ENCODE measurements at places on chromosomes 1 and 21.

DNA sequence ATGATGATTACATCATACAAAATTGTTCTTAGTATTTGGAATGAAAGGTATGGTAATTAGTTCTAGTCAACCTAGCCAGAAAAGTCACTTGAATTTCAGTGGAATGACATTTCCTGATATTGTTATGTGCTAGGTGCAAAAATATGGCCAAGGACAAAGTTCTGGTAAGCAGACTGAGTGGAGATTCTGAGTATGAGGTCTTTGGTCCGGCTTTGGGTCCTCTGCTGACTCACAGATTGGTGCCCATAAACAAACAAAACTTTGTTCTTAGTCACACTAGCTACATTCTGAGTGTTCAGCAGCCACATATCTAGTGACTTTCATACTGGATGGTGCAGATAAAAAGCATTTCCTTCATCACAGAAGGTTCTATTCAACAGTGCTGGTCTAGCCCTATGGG lies 206.1 kb downstream of the ZNF648 start:
- no peak for DNase-seq

DNA sequence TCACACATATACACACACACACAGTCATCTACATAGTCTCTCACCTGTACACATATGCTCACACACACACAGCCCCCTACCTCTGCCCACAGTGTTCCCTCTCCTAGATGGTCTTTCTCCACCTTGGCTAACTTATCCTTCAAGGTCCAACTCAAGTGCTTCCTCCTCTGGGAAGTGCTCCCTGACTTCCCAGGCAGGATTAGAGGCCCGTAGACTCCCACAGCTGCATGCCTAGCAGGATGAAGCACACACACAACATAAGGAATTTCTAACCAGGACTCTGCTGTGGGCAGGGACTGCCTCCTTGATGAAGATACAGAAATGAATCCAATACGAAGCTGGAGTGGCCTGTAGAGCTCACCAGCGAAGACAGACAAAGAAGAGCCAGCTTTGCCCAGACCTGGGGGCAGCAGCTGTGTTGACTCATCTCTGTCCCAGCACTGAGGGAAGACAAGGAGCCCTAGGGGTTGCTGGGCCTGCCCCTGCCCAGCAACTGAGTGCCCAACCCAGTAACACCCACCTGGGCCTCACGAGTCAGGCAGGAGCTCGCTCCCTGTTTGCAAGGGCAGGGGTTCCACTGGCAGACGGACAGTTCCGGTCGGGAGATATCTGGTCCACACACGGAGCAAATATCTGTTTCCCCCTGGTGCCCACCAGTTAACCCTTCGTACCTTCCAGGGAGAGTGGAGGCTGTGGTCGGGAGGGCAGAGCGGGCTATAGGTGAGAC lies 100.8 kb downstream of the DMRTB1 start:
- no peak for DNase-seq

DNA sequence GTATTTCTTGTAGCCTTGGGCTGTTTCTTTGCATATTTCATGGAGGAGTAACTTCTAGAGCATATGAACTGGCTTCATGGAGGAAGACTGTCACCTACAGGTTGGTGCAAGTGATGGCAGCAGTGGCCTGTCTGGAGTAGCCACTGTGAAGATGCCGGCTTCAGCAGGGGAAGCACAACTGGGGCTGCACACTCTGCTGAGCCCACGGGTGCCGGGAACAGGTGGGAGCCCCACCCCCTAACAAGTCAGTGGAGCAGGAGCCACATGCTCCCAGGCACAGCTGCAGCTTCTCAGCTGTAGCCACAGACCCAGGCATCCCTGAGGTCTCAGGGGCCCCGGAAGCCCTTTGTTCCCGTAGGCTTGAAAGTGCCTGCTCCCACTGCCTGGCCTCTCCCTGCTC lies 43.2 kb upstream of the C1orf185 start:
- DNase-seq, result peak; percentile 53

DNA sequence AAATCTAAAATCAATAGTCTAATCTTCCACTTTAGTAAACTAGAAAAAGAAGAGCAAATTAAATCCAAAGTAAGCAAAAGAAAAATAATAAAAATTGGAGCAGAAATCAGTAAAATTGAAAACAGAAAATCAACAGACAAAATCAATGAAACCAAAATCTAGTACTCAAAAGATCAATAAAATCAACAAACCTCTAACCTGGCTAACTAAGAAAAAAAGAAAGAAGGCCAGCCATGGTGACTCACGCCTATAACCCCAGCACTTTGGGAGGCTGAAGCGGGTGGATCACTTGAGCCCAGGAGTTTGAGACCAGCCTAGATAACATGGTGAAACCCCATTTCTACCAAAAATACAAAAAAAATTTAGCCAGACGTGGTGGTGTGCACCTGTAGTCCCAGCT lies 22.8 kb downstream of the PDIK1L start:
- no peak for DNase-seq

- DNase-seq, result no peak
Measured at GRCh38 chr21:19508844-19509243, 1105.3 kb upstream of the TMPRSS15 start.

- DNase-seq, result no peak
Measured at GRCh38 chr1:53657891-53658396, 81.0 kb downstream of the GLIS1 start.

DNA sequence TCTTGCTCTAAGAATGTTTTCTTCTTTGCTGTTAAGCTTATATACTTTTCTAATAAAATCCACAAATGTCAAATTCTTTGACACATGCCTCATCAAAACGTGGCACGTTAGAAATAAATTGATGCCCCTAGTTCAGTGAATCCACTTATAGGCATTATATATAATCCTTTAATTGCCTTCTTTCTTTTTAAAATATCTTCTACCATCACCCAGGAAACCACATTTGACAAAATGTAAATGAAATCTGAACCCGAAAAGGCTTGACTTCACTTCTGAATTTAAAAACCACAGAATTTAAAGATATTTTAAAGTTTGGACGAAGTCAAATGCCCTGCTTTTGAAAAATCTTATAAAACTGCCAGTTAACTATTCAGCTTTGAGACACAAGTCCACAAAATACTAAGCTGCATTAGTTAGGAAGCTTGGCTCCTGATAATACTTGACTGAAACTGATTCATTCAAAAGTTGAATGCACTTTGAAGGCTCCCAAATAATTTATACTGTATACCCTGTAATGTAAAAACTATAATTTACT lies 22.4 kb upstream of the KIFAP3 start:
- no peak for DNase-seq
